ENCODE measurements at places on chromosomes 2 and 18. TPM values are rescaled to one million over a fixed set of nuclear protein-coding genes. Genes with fewer than 3 reads are reported as not detected.

DCDC2C gene
- not detected for polyA plus RNA-seq

C2orf72 gene
- 0.28 TPM for polyA plus RNA-seq

RAPGEF4 gene
- 6.4 TPM for polyA plus RNA-seq

VAMP5 gene
- polyA plus RNA-seq: 165 TPM

CCDC68 gene
- 6.7 TPM for polyA plus RNA-seq
